ENCODE measurements at places on chromosomes 11 and 22.

DNA sequence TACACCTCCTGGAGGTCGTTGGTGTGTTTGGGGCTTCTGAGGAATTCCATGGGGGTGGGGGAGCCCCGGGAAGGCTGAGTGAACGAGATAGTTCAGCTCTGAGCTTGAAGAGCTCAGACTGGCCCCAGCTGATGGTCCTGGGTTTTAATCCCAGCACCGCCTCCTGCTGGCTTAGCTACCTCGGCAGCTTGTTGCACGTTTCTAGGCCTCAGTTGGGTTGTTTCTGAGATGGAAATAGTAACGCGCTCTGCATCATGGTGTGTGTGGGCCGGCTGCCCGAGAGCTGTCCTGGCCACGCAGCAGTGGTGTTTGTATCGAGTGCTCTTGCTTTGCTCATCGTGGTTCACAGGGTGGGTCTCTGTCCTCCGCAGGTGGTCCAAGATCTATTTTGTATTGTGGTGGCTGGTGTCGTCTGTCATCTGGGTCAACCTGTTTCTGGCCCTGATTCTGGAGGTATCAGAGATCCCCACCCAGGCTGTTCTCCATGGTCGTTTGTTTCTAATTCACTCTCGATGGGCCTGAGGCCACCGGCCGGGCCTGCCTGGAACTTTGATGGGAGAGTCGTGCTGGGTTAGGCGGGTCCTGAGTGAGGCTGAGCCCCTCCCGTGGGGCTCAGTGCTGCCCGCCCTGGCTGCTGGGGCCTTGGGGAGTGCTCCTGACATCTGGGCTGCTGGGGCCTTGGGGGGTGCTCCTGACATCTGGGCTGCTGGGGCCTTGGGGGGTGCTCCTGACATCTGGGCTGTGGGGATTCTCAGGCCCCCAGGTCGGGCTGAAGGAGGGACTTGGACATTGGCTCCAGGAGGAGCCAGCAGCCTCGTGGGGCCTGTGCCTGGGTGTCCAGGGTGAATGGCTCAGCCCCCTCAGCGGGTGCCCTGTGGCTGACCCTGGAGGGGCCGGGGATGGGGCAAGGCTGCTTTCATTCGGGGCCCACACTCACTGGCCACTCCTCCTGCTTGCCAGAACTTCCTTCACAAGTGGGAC is 37.7 kb downstream of the TPCN2 start:
- DNase-seq = no peak

- DNase-seq = no peak
These were observed 201.7 kb downstream of the ARHGAP42 start for GRCh38 chr11:100888836-100889235.

- DNase-seq = peak; percentile 60
These were observed 2.1 kb downstream of the AIP start for GRCh38 chr11:67484847-67485311.

- no peak for DNase-seq
These were observed 457.3 kb upstream of the ISX start for GRCh38 chr22:34608540-34609115.

DNA sequence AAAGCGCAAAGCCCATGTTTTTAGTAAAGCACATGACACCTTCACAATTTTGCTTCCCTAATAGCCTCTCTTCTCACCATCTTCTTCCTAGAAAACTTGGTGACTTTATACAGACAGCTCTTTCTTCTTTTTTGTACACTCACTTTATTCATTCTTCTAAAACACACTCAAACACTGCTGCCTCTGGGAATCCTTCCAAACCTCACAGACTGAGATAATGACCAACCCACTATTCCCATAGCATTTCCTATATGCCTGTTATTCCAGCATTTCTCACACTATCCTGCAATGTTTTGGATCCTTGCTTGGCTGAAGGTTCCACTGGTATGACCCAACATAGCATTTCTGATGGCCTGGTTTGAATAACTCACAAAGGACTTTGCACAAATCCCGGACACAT is 442.1 kb upstream of the CCDC90B start:
- DNase-seq = no peak

GRCh38 chr11:44613153-44613552 is 47.7 kb downstream of the CD82 start:
- no peak for DNase-seq

DNA sequence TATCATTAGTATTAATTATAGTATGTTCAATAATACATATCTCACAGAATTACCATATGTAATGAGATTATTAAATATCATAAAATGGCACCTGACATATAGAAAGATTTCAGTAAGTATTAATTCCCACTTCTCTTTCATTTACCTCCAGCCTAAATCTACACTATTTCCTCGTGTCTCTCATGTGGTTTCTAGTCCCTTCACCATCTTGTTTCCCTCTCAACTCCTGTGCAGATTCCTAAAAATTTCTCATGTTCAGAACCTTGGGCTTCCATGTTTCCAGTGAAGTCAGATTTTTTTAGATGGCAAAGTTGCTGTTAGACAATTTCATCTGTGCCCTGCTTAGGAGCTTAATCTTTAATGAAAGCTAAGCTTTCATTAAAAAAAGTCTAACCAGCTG is 14.1 kb upstream of the HBE1 start:
- DNase-seq = no peak

DNA sequence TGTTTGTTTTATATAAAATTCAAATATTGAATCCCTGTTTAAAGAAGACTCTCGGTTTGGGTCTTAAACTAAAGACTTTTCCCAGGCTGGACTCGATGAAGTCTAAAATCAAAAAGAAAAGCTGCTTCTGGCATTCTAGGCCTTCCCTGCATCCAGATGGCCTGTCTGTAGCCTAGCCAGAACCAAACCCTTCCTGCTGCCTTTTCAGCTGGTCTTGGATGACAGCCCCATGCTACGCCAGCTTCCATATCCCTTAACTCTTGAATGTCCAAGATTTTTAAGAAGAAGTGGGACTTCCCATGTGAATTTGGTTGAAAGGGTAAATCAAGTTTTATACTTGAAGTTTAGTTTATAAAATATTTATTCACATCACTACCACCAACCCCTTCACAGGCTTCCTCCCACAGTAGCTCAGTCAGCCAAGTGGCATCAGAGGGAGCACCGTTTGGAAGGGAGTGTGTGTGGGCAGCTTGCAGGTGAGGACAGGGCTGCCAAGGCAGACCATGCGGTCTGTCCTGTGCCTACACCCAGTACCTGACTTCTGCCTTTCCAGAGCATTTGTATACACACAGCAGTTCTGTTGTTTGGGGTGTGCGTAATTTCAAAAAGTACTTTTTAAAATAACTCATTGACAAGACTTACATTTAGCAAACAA is 18.2 kb upstream of the PSMA1 start:
- no peak for DNase-seq

DNA sequence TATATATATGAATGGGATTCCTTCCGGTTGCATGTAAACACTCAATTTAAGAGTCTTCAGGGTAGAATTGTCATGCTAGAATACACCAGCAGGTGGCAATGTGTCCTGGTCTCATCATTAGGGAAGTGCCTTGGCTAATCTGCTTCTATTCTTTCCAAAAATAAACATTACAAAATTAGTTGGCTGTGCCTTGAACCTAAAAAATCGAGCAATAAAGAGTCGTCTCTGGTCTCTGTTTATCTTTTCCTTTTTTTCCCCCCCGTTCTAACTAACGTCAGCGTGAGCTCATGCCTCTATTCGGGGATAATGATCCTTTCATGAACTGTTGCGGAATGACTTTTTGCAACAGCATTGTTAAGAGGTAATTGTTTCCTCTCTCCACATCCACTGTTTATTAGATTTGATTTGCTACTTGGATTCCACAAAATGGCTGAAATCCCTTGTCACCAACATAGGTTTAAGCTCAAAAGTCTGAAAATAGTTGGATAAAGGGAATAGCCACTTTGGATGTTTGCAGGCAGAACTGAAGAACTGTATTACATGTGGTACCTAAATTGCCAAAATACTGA is 1.2 kb upstream of the ARHGEF12 start:
- peak; percentile 76 for DNase-seq

DNA sequence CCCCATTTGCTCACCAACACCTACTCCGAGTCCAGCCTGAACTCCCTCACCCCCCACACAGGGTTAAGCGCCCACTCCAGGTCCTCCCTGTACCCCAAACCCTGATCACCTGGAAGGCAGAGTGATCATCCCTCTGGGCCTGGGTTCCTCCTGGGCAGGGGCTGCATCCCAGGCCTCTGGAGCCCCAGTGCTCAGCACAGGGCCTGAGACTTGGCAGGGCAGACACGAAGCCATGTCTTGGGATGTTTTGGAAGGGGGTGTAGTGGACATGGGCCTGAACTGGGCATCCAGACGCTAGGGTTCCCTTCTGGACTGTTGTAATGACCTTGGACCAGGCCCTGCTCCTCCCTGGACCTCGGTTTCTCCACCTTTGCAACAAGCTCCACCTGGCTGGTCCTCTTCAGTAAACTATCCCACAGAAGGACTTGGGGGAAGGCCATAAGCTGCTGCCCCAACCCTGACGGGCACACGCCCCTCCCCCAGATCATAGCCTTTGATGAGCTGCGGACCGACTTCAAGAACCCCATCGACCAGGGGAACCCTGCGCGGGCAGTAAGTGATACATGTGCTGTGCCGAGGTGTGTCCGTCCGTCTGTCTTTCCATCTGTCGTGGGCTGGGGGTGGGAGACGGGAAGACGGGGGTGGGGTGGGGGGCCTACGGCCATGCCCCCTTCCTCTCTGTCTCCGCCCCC is 3.9 kb downstream of the CNIH2 start:
- DNase-seq = no peak

DNA sequence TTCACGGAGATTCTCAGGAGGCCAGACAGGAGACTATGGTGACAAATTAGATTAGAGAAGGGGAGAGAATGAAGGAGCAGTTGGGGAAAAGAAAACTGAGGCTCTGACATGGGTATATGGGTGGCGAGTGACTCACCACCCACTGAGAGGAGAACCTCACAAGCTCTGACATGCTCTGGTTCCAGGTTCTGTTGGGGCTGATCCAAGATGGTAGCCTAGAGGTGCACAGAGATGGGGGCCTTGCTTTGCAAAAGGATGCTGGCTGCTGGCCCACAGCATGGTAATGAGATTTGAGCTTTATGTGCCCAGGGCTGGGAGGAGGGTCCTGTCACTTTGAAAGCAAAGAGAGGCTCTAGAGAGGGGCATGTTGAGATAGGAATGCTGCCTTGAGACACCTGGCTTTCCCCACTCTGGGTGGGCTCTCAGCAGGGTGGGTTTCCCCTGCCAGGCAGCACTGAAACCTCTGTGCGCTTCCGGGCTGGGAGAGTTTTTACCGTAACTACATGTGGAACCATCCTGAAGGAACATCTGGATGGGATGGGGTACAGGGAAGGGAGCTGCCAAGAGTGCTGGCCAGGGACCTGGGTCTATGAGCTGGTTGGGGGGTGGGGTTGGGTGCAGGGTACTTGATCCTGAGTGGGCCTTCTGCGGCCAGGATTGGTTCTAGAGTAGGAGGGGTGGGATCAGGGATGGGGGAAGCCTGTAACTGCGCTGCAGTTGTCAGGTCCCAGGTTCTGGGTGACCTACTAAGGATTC is 1.2 kb upstream of the GRK2 start:
- no peak for DNase-seq

DNA sequence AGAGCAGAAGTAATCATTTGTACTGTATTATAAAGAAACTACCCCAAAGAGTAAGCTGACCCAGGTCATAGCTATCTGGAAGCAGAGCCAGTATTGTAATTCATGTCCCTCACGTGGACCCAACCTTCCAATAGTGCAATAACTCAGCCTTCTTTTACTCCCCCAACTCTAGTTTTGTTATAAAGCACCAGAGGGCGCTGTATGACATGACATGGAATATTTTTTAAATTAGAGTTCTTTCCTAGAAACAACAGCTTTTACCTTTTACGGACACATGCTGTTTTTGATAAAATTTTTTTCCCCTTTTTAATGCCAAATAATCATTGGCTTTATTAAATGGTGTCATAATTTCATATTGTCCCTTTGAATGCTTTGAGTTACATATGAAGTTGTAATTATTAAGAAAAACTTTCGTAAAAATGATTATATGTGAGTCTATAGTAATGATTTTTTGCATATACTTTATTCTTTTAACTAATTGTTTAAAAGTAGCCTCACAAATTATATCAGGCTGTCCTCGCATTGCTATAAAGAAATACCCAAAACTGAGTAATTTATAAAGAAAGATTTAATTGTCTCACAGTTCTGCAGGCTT is 76.9 kb downstream of the DKK3 start:
- peak; percentile 40 for DNase-seq

DNA sequence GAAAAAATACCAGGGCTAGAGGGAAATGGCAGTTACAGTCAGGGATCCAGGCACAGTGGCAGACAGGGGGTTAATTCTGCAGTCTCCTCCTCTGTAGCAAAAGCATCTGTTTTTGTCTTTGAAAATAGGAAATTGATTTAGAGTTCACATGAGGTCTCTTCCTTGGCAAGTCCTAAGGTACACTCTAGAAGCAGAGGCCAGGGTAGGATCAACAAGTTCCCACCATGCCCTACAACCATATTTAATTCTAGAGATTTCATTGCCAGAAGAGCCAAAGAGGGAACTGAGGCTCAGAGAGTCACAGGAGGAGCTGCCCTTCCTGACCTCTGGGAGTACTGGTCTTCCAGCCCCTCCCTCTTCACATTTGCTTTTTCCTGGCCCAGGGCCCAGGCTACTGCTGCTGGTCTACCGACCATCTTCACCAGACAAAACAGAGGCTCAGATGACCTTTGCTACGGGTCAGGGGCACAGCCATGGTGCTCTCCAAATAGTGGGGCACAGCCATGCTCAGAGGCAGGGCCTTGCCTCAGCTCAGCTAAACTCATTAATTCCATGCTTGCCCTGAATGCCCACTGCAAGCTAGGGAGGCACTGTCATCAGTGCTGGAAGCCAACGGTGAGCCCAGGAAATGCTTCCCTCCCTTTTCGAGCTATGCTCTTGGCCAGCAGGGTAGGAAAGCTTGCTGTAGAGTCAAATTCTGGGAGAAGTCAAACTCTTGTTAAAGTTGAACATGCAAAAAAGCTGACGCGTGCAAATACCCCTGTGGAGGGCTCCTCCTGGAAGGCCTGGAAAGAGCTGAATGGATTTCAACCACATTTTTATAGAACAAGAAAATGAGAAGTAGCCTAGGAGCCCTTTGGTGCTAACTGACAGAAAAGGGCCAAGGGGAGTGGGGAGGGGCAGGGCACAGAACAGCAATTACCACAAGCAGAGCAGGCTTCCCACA is 11.7 kb upstream of the CHRM4 start:
- no peak for DNase-seq

GRCh38 chr11:34830648-34831047 is 85.5 kb downstream of the APIP start:
- DNase-seq = no peak

DNA sequence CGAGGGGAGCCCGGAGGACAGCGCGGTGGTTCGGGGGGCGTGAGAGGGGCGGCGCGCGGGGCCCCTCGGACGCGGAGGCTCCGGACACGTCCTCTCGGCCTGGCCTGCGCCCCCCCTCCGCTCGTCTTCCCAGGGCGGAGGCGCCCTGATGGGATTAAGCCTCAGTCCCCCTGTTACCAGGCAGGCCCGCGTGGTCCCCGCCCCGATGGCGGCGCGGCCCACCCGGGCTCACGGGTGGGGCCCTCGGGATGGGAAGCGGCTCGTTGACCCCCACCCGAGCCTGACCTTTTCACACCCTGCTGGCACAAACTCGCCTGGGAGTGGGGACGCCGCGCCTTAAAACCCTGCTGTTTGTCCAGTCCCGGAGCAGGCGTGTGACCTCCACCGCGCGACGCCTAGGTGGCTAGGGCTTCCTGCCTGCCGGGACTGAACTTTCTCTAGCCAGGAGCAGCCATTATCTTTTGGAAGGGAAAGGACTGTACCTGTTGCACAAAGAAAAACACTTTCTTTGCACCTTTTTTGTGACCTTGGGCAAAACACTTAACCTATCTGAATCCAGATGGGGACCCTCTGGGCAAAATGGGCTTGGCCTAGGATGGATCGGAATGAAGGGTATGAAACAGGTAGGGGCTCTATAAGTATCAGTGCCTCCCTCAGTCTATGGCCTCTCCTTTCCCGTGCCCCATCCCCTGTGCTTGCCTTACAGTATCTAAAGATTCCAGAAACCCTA is 1.0 kb downstream of the KIAA1671 start:
- DNase-seq = no peak

GRCh38 chr11:30879322-30880005 is 293.3 kb upstream of the MPPED2 start:
- DNase-seq = no peak
